ENCODE measurements at places on chromosomes 7 and 10.
A peak's percentile ranks its signal among the peaks of the same experiment; 100 is the strongest.

DNA sequence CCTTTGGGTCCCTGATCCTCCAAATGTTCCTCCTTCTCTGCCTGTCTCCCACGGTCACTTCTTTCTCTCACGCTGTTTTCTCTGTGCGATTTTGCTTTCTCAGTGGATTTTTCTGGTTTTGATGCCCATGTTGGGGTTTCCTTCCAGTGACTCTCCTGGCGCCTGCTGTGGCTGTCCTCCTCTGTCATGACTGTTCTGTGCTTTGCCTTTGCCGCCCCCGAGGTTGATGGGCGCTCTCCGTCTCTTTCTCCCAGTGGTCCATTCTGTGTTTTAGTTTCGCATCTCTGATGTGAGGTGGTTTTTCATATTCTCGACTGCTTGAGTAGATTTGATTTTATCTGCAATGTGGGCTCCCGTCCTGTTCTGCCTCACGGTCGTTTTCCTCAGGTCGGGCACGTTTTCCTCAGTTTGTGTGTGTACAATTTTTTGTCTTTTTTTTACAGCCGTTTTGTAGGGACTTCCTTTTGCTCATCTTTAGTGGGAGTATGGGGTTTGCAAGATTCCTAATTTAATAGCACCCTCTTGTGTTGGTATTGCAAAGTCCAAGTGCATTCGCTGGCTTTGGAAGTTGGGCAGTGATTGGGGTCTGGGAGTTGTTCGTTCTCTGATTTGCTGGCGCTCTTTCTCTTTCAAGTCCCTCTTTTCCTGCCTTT, 100.0 kb downstream of the INPP5A start:
- DNase-seq = peak; percentile 77

DNA sequence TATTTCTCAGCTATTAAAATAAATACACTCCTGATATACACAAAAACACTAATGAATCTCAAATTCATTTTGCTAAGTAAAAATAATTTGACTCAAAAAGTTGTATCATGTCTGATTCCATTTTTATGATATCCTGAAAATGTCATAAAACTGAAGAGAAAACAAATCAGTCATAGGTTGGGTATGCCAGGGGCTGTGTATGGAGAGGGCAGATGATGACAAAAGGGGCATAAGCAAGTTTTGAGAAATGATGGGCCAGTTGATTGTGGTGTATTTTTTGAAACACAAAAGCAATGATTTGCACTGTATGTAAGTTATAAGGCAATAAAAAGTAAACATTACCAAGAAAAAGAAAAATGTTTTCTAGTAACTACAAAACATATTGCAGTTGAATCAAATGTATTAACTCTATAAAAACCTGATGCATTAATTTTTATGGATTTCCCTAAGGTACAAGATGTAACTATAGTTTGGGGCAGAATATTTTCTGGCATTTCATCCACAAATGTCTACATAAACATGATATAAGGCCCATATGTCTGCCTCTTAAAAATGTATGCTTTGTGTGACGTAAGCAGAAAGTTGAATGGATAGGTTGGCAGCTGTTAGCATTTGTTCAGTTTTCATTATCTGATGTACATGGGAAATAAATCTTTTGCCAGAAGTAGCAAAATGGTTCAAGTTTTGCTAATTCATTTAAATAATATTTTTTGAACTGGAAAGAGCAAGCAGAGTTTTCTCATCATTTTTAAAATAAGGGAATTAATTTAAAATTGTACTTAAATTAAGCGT, 35.1 kb upstream of the ING3 start:
- DNase-seq = no peak

DNA sequence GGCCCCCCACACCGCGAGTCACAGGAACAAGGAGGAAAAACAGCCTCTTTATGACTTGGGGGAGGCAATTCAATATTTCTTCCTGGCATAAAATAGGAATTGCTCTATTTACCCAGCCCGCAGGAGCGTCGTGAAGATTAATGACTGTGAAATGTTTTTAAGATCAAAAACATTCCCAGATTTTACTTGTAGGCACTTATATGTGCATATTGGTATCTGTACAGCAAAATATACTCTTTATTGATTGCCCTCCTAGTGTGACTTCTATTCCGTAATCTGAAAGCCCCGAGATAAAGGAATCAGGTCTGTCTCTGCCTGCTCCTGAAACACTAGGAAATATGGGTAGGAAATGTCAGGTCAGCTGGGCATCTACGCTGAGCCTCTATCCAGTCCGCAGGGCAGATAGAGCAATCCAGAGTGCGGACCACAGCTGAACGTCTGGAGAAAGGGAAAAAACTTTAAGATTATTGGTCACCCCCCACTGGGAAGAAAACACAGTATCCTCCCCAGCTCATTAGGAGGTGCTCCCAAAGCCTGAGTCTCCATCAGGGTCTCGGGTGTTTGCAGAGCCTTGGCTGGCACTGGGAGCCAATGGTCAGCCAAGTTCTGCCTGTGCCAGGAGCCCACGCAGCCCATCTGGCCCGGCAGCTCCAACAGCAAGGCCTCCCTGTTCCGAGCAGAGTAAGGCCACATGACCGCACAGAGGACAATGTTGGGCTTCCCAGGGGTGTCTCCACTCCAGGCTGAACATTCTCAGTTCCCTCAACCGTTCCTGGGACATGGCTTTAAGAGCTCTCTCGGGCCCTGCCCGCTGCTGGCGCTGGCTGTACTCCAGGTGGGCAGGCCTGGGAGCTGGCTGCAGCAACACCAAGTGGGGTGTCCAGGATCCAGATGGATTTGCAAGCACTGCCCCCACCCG, 7.7 kb downstream of the CTBP2 start:
- peak; percentile 24 for DNase-seq

- DNase-seq = peak; percentile 42
Observed at GRCh38 chr10:6918305-6918704, 338.2 kb upstream of the PRKCQ start.

DNA sequence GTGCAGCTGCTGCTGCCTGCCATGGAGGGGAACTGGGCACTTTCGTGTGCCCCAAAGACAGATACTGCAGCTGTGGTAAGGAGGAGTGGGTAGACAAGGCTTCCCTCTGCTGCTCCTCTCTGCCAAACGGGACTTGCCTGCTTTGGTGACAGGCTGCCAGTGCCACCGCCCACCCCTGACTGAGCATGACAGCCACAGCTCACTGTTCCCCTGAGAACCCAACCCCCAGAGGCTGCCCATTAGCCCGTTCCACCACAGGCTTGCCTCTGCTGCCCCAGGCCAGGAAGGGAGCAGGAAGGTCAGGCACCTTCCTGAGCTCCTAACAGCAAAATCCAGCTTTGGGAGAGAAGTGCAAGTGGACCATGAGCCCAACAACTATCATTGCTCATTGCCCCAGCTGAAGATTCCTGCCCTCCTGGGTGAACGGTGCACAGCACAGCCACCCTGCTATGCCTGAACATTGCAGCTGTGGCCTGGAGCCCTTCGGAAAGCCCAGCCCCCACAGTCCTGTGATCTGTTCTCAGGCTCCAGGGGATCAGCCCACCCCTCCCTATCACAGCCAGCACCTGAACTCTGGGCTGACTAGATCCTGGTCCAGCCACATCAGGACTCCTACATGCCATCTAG, 58.7 kb upstream of the ANTXRL start:
- DNase-seq = no peak

DNA sequence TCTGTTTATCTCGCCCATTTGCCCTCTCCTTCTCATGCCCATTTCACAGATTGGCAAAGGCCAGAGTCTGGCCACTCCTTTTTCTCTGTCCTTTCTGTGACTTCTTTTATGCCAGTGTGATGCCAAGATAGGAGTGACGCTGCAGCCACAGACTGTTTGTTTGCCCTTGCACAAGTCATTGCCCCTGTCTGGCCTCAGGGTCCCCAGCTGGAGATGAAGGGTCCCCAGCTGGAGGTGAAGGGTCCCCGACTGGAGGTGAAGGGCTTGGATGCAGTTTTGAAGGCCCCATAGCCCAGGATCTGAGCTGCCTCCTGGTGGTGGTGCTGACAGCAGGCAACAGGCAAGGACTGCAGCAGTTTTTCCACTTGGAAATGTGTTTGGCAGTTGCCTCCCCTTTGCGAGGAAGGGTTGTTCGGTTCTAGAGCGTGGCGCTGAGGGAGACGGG, 50.8 kb upstream of the SLC29A3 start:
- peak; percentile 68 for DNase-seq

DNA sequence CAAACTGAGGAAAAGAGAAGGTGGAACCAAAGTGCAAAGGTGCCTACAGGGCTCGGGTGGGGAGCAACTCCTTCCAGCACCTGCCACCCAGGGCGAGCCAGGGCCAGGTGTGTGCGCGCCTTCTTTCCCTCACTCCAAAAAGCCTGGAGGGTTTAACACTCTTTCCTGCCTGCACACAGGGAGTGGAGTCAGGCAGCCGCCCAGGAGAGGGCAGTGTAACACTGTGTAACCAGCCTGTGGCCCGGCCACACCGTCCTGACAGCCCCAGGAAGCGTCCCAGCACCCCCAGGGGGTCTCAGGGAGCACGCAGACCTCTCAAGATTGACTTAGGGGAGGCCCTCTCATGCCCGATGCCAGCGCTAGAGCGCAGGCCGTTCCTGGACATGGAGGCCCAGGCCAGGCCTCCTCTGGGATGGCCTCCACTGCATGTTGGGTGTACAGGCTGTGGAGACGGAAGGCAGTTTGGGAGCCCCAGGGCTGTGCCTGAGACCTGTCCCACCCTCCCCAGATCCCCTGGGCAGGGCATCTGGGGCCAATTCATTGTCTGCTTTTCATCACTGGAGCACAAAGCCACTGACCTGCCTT, 13.4 kb downstream of the BRI3 start:
- peak; percentile 68 for DNase-seq

All from dermis blood vessel endothelial cell (primary cell).